NCI-H510A treated with DMSO at 0.1 percent for 48 hours (cell line): ENCODE measurements at places on chromosomes 3 and 15.

DNA sequence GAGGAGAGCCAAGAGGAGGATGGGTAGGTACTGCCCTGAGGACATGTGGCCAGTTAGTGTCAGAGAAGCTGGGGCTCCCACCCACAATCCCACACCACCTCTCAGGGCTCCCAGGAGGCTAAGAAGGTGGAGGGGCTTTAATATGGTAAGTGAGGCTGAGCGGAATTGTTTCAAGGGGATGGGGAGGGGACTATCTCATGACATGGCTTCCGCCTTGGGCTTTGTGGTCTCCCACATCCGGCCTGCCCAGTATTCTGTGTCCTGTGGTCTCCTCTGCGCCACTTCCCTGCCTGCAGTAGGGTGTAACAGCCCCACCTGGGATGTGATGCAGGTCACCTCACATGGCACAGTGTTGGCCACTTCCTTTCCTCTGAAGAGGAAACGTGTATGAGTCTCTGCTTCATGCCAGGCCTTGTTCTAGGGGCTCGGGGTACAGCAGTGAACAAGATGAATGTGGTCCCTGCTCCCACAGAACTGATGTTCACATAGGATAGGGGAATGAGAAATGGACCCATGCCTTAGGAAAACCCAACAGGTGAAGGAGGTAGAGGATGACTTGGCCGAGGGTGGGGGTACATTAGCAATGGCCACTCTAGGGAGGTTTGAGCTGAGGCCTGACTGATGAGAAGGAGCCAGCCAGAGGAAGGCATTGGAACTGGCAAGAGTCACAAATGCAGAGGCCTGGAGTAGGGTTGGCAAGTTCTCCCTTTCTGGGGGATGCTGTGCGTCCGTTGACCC is 3.2 kb downstream of the NEIL1 start:
- DNase-seq, result no peak

- DNase-seq, result no peak
Measured at GRCh38 chr15:80925597-80926059, 64.0 kb downstream of the MESD start.

DNA sequence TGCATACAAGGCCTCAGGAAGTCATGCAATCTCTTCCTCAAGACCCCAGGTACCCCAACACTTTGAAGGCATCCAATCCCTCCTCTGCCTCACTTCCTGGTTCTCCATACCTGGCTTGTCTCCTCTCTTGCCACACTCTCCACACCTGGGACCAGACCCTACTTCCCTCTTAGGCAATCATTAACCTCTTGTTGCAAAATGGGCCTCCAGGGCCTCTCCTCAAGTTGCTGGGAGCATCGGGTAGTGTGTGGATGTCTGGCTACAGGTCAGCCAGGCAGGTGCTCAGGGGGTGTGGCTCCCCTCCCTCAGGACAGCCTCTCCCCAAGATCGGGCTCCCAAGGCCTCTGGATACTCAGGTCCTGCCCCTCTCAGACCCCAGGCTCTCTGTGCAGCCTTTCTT is 8.6 kb downstream of the PLA2G4E start:
- no peak for DNase-seq

DNA sequence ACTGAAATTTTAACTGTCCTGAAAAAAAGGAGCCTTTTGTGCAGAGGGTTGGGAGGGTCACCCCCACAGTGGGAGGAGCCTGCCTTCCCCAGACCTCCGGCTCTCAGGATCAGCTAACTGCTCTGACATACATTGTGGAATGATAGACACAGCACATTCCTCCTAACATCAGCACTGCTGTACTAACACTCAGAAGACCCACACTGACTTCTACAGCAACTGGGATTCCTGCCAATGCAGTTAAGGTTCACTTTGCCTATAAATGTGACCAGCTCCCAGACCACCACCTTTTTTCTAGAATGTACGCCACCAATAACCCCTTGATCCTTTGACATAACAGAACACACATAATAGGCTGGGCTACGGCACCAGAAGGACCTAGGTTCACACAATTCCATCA is 3.2 kb downstream of the CPEB1 start:
- no peak for DNase-seq

- DNase-seq, result no peak
Measured at GRCh38 chr15:41734079-41734478, 40.2 kb upstream of the MAPKBP1 start.

DNA sequence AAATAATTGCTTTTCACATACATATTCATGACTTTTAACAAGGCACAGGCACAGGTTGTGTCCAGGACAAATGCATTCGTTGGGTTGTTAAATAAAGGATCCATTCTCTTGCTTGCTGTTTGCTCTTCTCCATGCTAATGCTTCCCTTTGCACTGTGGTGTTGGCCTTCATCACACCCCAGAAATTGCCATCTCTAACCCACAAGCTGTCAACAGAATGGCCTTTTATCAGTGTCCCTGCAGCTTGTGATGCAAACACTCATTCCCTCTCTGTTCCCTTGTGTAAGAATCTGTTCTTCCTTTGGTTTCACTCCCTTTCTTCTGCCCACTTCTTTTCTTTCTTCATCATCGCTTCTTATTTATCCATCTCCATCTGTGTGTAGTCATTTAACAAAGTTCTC is 72.2 kb downstream of the SLC7A14 start:
- DNase-seq, result no peak

DNA sequence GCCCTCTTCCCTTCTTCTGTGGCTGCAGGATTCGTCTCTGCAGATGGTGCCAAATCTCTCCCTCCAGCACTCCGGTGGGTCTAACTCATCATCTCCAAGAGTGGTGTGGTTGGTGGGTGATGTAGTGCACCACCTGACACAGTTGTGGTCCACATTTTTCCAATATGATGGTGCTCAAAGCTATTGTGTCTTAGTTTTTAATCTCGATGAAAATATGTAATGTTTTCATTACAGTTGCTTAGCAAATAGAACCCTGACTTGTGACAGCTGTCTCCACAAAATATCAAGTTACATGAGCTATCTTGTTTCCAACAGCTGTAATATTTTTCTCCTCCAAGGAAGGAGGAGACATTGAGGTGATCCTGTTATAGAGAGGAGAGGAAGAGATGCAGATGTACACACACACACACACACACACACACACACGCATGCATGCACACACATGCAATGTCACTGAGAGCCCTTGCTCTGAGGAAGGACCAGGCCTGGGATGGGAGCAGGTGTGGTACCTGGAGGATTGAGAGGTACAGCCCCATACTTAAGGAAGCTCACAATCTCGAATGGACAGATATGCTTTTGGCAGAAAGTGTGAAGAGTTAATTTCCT is 15.7 kb upstream of the ESYT3 start:
- DNase-seq, result peak; percentile 39

GRCh38 chr3:50454481-50455070 is 48.9 kb downstream of the CACNA2D2 start:
- no peak for DNase-seq

DNA sequence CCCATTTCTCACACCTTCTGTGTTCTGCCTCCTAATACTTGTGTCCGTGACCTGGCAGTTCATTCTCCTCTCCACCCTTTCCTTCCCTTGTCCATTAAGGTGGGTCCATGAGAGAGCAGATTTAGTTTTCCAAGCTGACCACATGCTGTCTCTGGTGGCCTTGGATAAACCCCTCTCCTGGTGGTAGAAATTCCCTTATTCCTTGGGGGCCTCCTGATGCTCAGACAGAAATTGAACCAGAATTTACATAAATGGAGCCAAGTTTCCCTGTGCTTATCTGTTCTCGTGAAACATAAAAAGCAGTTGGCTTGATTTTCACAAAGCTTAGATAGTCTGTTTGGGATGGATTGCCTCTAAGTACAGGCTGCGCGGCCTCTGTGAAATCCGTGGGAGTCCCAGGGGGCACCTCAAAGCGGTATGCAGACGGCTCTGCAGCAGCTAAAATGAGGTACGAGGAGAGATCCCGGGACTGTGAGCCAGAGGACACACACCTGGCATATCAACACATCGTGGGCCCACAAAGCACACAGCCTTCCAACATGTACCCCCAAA is 101.0 kb upstream of the NMNAT3 start:
- no peak for DNase-seq

GRCh38 chr3:116453666-116454346 is 8.5 kb upstream of the LSAMP start:
- no peak for DNase-seq

- peak; percentile 33 for DNase-seq
Measured at GRCh38 chr3:107242579-107242978, 134.7 kb upstream of the CCDC54 start.

- DNase-seq, result no peak
Measured at GRCh38 chr3:115702598-115702997, 79.3 kb downstream of the GAP43 start.

GRCh38 chr3:32994045-32994444 is 42.6 kb downstream of the CCR4 start:
- DNase-seq, result no peak

DNA sequence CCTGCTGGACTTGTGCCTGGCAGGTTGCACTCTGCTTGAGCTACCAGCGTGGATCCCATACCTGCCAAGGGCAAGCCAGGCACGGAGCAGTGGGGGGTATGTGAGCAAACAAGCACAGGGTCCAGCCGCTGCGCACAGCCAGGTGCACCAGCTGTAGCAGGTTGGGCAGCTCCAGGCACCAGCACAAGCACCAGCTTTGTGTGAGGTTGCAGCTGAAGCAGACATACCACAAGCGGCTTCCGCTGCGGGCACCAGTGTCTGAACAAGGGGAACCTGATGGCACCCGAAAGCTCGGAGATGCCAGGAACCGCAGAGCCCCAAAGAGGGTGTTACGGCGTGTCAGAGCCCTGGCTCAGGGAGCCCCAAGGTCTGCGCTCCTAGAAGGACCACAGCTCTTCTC is 472.7 kb upstream of the ARL6 start:
- DNase-seq, result peak; percentile 68

- no peak for DNase-seq
Measured at GRCh38 chr3:47661121-47661752, 82.6 kb upstream of the CSPG5 start.

- peak; percentile 32 for DNase-seq
Measured at GRCh38 chr3:124078953-124079911, 87.3 kb upstream of the ROPN1 start.

DNA sequence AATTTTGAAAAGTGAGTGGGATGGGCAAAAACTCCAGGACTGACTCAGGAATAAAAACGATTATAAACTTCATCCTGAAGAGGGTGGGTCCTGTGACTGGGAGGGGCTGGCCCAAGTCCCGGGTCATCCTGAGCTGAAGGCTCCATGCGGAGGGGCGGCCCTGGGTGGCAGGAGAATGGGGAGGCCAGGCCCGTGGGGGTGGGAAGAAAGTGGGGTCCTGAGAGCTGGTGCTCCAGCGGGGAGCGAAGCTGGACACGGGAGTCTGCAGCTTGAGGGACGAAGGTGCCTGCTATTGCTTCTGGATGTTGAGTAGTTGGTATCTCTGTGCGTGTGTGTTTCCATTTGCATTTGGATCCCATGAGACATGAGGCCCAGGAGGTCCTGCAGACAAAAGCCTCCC is 4.7 kb upstream of the OCA2 start:
- DNase-seq, result no peak

DNA sequence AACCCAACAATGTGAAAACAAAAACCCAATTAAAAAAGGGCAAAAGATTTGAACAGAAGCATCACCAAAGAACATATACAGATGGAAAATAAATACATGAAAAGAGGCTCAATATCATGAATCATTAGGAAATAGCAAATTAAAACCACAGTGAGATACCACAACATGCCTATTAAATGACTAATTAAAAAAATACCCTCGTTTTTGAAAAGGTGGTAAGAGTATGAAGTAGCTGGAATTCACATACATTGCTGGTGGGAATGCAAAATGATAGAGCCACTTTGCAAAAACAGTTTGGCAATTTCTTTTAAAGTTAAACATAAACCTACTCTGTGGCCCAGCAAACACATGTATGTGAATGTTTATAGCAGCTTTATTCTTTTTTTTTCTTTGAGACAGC is 75.8 kb downstream of the B3GNT5 start:
- DNase-seq, result no peak

DNA sequence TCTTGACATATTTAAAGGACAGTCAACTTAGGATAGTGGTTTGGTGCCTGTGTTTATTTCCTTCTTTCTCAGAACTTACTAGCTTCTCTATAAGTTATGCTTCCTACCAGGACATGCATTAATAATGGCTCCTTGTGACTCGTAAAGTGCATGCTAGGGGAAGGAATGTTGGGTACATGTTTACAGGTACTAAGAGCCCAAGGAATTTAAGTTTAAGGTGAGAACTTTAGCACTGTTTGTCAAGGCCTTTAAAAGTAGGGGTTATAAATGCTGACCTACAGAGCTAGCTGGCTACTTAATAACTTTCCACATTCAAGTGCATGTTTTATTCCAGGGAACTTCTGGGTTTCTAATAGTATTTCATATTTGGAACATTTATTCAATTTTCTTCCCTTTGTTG is at the start of gene TMEM207:
TSS of gene TMEM207 (minus strand) at position 101 of the 400 bp plus-strand sequence. CDS start at position 9, 92 bp downstream.
- no peak for DNase-seq

DNA sequence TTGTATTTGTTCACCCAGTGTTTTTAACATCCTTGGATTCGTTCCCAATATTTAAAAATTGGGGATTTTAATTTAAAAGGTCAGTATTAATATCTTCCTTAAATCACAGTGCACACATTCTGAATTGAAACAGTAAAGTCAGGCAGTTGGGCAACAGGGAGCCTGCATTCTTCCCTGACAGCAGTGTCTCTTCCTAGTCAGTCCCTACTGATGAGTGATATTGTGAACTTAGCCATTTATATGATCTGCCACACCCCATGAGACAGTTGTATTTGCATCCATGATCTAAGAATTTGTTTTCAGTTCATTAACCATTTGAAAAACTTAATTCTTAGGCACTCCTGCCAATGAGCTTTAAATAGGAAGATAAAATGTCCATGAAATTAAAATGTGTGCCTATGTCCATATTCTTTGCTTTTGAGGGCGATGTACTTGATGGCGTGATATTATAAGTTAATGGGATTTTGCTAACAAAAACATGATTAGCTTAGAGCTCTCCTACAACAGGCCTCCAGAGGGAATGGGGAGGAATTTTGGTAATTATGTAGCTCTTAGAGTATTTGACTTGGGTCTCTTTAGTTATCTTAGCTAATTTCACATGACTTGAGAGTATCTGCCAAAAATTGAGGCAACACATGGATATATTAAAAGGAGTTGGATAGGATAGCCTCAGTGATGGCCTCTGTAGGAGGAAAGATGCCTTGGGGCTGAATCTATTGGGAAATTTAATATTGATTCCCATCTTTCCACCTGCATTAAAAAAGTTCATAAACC is 219.3 kb downstream of the PTPRG start:
- no peak for DNase-seq

- no peak for DNase-seq
Measured at GRCh38 chr3:186457236-186457635, 86.9 kb downstream of the CRYGS start.

- peak; percentile 70 for DNase-seq
Measured at GRCh38 chr3:194344012-194344411, 7.1 kb downstream of the CPN2 start.

- DNase-seq, result no peak
Measured at GRCh38 chr15:101438482-101439284, 50.8 kb downstream of the PCSK6 start.

GRCh38 chr3:23928524-23928923 is 11.6 kb downstream of the RPL15 start:
- DNase-seq, result no peak

GRCh38 chr3:31724116-31724515 is 191.4 kb downstream of the STT3B start:
- DNase-seq, result no peak

GRCh38 chr15:55824857-55825613 is 82.1 kb upstream of the PRTG start:
- no peak for DNase-seq
